ENCODE measurements at places on chromosomes 4 and X.

- peak; percentile 33 for DNase-seq
These were observed 123.2 kb upstream of the KCNIP4 start for GRCh38 chr4:22071749-22072148.

DNA sequence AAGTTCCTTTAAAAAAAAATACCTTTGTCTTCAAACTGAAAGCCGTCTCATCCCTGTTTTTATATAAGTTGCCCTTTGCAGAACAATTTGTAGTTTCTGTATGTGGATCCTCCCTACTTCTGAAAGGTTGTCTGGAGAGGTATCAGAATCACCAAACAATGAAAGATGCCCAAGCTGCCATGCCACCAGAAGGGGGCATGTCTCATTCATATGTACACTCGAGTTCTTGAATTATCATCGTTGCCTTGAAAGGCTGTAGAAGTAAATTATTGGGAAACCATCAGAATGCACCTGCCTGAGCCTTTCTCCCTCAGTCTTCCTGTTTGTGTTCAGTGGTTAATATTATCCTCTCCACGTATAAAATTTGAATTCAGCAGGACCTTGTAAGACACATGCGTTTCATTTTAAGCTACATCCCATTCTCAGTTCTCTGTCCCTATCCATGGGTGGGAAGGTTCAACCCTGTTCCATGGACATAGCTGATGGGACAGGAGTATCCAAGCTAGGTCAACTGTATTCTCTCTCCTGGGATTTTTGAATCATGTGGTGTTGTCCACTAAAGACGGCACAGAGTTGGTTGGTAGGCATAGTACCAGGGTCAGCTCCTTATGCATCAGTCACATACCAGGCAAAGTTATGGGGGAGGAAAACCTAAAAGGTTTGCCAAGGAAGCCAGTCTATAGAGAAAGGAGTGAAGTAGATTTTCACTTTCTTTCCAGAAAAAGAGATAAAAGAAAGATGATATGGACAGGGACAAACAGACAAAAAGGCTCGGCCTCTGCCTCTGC lies 24.0 kb downstream of the GALNT7 start:
- no peak for DNase-seq

- no peak for DNase-seq
These were observed 19.5 kb upstream of the CNKSR2 start for GRCh38 chrX:21354725-21355124.

DNA sequence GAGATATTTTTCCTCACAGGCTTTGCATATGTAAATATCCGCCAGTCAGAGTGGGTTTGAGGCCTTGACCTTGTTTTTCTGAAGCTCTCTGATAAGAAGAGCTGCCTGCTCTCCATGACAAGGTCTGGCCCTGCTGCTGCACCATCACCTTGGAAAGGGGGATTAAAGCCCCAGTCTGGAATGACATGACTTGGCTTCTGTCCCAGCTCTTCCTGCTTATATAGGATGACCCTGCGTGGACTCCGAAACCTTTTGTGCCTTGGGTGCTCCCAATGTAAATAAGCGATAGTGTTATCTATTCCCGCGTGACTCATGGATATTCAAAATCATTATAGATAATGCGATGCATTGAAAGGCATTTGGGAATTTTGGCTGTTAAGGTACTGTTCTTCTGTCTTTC lies 139.3 kb downstream of the BMPR1B start:
- no peak for DNase-seq

DNA sequence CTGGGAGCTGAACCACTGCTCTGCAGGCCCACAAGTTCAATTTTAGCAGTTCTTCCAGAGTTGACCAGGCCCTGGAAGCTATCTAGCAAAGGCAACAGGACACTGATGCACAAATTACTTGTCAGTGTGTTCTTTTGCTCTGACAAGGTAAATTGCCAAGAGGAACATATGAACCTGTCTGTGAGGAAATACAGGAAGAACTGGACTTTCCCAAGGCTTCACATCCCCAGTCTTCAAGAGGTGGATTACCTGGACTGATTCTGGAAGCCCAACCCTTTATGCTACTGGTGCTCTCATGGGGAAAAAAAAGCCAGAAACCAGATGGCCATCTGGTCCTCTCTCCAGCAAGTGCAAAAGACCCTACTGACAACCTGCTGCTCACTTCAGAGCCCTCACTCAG lies 1.9 kb upstream of the TMEM185A start:
- DNase-seq: no peak

GRCh38 chrX:53716328-53717088 lies 30.0 kb upstream of the HUWE1 start:
- no peak for DNase-seq

DNA sequence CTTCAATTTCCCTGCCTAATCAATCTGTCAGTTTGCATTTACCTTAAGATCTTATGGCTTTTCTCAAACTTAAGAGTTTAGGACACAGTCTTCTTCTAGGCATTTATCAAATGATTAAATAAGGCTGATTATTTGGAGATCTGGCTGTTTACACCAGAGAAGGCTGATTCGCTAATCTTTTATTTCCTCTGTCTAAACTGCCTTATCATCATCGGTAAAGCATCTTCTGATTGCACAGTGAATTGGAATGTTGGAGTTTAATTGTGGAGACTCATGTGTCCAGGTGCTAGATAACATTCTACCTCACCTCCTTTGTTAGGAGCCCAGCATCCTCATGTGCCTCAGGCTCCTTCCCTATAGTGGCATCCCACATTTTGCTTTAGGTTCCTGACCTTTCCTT lies 100.3 kb upstream of the DDIT4L start:
- peak; percentile 6 for DNase-seq

DNA sequence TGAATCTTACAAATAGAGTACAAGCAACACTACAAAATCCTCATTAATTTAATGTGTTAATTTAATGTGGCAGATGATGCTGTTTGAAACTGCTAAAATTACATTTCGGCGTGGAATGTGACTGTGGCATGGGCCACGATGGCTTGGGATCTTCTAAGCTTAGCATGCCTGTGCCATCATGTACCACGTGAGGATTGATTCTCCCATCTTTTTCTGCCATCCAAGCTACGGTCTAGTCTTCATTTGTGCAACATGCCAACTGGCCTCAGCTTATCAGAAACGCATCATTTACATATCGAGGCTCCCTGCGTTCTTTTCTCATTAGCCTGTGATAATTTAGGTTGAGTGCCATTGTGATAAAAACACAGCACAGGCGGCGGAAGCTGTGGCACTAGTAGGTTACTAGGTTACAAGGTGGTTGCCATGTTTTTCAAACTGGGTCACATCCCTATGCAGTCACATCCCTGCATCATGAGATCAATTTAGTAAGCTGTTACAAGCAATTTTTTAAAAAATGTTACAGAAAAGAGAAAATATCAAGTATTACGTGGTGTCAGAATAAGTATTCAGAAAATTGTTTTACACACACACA lies 189.9 kb upstream of the RBPJ start:
- DNase-seq: no peak

- DNase-seq: no peak
These were observed 106.1 kb downstream of the ARAP2 start for GRCh38 chr4:36138220-36138619.

GRCh38 chrX:94977562-94977961 lies 1303.6 kb downstream of the FAM133A start:
- DNase-seq: no peak

DNA sequence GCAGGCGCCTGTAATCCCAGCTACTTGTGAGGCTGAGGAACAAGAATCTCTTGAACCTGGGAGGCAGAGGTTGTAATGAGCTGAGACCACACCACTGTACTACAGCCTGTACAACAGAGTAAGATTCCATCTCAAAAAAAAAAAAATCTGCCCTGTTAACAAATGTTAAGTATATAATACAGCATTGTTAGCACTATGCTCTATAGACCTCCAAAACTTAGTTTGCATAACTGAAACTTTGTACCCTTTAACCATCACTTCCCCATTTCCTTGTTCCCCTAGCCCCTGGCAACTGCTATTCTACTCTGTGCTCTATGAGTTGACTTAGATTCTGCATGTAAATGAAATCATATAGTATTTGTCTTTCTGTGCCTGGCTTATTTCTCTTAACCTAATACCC lies 76.7 kb downstream of the TAB3 start:
- DNase-seq: no peak

GRCh38 chrX:17703201-17703600 lies 34.1 kb upstream of the SCML1 start:
- DNase-seq: no peak

GRCh38 chr4:125084608-125085007 lies 230.1 kb upstream of the FAT4 start:
- no peak for DNase-seq

GRCh38 chrX:31572360-31572759 lies 500.5 kb upstream of the FTHL17 start:
- DNase-seq: no peak

DNA sequence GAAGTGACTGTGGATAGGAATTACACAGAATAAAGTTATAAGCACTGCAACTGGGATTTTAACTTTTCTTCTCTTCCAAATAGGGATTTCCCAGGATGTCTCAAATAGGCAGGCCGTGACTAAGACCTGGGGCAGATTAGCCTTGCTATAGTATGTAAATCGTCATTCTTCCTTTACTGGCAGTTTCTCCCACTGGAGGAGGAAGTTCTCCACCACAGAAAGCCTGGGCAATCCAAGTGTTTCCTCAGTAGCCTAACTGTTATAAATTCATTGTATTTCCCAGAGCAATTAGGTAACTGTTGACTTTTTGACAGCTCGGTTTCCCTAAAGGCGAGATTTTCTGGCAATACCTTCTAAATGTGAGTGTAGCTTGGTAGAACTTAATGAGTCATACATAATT lies at the start of gene TNIP3:
Gene TNIP3 (minus strand): TSS at position 31 of the 400 bp plus-strand sequence. CDS start 196 bp downstream, outside the sequence.
- peak; percentile 29 for DNase-seq

DNA sequence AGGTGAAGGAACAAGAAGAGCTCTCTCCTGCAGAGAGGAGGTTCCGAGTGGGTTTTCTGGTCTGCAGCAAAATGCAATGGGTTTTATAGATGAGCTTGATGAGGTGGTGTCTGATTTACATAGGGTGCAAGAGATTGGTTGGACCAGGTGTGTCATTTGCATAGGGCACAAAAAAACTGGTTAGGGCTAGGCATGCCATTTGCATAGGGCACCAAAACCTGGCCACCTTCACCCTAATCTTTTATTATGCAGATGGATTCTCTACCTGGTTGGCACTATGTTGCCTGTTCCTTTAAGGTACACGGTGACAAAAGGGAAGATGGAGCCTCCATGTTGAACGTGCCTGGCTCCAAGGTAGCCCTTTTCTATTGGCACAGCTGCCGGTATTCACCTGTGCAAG lies 94.5 kb upstream of the PRKX start:
- no peak for DNase-seq

GRCh38 chr4:108813261-108813660 lies 50.4 kb upstream of the ETNPPL start:
- no peak for DNase-seq

DNA sequence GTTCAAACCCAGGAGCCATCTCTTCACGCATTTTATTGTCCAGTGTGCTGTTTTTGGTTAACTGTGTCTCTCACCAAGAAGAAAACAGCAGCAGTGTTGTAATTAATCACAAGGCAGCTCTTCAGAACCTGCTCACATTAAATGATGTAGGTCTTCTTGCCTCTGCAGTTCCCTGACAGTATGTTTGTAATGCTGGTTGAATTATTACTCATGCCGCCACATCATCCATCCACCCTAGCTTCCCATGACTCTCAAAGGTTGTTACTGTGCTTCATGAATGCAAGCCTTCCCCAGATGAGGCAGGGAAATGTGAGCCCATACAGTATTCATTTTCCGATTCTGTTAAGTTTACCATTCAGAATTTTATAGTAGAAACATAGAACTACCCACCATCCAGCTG lies 17.4 kb downstream of the TLR10 start:
- DNase-seq: no peak

DNA sequence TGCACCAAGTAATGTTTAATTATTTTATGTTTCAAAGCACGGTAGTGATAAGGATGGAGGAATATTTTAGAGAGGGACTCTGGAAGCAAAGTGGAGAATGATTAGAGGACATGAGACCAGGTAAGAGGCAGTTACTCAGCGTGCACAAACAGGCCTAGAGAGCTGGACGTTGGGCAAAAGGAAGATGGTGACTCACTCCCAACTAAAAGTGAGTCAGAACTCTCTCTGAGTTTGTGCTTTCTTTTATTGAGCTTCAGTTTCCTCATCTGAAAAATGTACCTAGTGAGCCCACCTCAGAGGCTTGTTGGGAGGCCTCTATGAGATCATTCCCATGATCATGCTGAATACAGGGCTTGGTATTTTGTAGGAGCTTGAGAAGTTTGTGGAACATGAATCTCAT lies 1.6 kb upstream of the ZC4H2 start:
- DNase-seq: no peak

- DNase-seq: peak; percentile 29
These were observed 131.6 kb upstream of the MED14 start for GRCh38 chrX:40866893-40867292.

Data from GM03348 (cell line).